Pericardium fibroblast (primary cell): ENCODE measurements at places on chromosomes 11 and 22. TPM values are rescaled to one million over a fixed set of nuclear protein-coding genes. Genes with fewer than 3 reads are reported as not detected.

Gene BLID
- 0.93 TPM in 1 of 2 replicates, not detected in the other for total RNA-seq

Gene C2CD2L
- 4.3 and 5.8 TPM in 2 replicates for total RNA-seq

Gene SCARF2
- 42.2 and 55.3 TPM in 2 replicates for total RNA-seq

Gene GLYATL1B
- not detected in 2 replicates for total RNA-seq

Gene GALNT18
- total RNA-seq = 0.70 and 1.5 TPM in 2 replicates

Gene TTC17
- total RNA-seq = 32.1 and 43.7 TPM in 2 replicates

Gene HTR3B
- total RNA-seq = not detected in 2 replicates

Gene NCR3LG1
- 7.7 and 9.3 TPM in 2 replicates for total RNA-seq
